ENCODE measurements at places on chromosomes 12 and 14.

DNA sequence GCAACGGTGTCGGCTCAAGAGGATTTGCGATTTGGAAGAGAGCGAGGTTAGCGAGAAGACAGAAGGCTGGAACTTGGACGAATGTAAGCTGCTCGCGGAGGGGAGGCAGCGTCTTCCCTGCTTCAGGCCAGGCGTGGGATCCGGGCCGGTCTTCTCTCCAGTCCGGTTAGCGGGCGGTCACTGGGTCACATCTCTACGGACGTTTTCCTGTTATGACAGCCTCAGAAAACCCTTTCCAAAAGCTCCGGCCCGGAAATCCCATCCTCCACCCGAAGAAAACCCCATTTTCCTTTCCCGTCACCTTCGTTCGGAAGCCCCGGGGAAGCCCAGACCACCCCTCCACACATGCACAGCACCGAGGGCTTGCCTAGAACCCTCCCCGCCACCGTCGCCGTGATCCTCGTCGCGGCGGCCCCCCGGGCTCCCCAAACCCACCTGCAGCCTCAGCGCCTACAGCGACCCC, 268 bp downstream of the NDUFB1 start:
- peaks cover 10% of the 10 kb centered on the region for H3K36me3 ChIP-seq
- no peak for DNase-seq
- peak overlapping the region; percentile 81 for H3K27ac ChIP-seq
- peaks cover 26% of the 10 kb centered on the region for H3K4me1 ChIP-seq
- peak overlapping the region; percentile 94 for H3K4me3 ChIP-seq

DNA sequence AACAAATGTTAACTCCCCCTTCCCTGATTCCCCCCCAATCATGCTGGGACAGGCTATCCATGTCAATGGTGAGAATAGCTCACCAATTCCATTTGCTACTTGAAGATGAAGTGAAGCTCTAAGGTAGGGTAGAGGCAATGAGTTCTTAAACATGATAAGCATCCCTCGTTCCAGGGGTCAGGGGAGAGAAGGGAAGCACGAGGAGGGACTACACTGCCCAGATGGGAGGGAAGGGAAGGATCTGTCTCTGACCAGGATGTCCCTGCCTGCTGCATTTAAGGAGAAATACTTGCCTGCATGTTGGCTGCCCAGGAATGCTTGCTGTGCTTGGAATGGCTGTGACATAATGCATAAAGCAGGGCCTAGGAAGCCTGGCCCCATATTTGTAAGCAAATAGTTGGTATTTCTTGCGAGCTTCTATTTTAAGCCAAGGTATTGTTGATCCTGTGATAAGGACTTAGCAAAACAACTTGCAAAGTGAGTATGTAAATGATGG, 155.1 kb downstream of the CEP83 start:
- H3K4me1 ChIP-seq = no peaks in the 10 kb centered on the region
- H3K4me3 ChIP-seq = no peak overlapping the region

DNA sequence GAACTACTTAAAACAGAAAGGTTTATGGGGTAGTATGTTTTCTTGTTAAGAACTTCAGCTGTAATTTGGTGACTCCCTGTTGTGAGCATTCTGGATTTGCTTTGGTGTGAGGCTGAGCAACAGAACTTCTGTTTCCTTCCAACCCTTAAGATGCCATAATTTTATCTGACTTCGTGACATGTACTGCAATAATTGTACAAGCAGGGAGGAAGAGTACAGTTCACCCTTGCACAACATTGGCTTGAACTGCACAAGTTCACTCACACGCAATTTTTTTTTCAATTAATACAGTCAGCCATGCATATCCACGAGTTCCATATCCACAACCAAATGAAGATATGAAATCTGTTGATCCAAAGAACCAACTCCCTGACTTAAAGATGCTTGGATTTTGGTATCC, 42.9 kb upstream of the ANKS1B start:
- H3K4me3 ChIP-seq = no peak overlapping the region
- H3K27me3 ChIP-seq = no peaks in the 10 kb centered on the region
- no peak overlapping the region for H3K27ac ChIP-seq
- no peaks in the 10 kb centered on the region for H3K36me3 ChIP-seq

DNA sequence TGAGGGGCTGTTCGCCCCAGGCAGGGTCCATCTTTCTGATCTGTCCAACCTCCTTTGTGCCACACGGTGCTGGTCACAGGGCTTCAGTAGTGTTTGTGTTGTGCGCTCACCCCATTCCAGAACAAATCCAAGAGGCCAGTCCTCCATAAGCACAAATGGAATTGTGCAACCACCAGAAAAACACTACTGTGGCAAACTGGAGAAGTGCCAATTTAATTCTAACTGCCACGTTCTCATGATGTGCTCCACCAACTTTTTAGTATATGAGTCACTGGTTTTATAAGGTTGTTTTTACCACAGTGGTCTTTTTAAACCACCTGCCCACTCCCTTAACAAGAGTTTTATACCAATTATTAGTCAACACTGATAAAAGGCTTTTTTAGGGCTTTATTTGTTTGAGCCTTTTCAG, 380.2 kb downstream of the NAV3 start:
- no peak overlapping the region for H3K4me3 ChIP-seq
- H3K27me3 ChIP-seq = no peaks in the 10 kb centered on the region
- DNase-seq = no peak

GRCh38 chr12:7503686-7504415, at the start of gene CD163:
CD163 (minus strand) TSS chr12:7503777; CDS start chr12:7503690, 87 bp downstream.
- H3K27me3 ChIP-seq = no peaks in the 10 kb centered on the region
- no peak within 1 kb of the TSS for H3K27ac ChIP-seq
- H3K36me3 ChIP-seq = no peaks in the 10 kb centered on the region

GRCh38 chr12:131509701-131510100, 201.2 kb upstream of the SFSWAP start:
- H3K27ac ChIP-seq = no peak overlapping the region
- H3K4me3 ChIP-seq = no peak overlapping the region
- no peaks in the 10 kb centered on the region for H3K36me3 ChIP-seq
- H3K4me1 ChIP-seq = peaks cover 10% of the 10 kb centered on the region
- H3K27me3 ChIP-seq = no peaks in the 10 kb centered on the region
- no peak for DNase-seq

DNA sequence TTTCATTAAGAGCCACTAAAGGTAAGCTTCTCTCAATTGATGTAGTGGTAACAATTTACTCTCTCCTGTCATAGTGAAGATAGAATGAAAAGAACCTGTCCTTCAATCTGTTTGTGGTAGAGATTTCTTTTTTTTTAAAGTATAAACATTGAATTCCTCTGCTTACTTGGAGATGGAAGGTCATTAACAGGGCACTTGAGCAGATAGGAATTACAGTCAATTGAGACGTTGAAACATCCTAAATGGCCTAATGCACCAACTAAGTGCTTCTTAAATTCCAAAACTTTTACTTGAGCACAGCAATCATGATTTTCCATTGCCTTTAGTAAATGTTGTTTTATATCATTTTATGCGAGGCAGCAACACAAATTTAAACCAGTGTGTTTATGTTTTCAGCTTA, 241.4 kb downstream of the FOXG1 start:
- no peak overlapping the region for H3K27ac ChIP-seq
- no peak overlapping the region for H3K4me3 ChIP-seq
- no peak for DNase-seq
- H3K36me3 ChIP-seq = no peaks in the 10 kb centered on the region

- H3K27me3 ChIP-seq = no peaks in the 10 kb centered on the region
- no peaks in the 10 kb centered on the region for H3K4me1 ChIP-seq
- no peaks in the 10 kb centered on the region for H3K36me3 ChIP-seq
- DNase-seq = no peak
Observed at GRCh38 chr12:104873374-104873773, 84.7 kb downstream of the SLC41A2 start.

DNA sequence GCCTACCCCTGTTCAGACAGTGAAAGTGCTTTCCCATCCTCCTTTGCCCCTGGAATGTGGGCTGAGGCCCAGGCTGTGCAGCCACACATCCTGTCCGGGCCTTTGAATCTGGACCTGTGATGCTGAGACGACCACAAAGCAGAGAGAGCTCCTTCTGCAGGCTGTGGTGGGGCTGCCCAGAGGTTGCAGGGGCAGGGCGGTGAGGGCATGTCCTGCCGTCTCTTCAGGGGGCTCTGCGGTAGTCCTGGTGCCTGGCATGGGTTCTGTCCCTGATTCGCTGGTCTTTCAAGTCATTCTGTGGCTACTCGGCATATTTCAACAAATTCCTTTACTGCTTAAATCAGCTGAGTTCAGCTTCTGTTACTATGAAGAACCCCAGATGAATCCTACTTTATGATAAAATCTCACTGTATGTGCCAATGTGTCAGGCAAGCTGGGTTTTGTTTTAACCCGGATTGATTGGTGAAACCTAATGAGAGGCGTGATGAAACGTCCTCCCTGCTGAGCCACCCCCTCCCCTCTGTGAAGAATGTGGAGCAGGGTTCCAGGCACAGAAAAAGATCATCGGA, 63.4 kb upstream of the DICER1 start:
- H3K4me3 ChIP-seq = no peak overlapping the region
- H3K27ac ChIP-seq = no peak overlapping the region
- no peaks in the 10 kb centered on the region for H3K4me1 ChIP-seq
- peaks cover 8% of the 10 kb centered on the region for H3K27me3 ChIP-seq
- DNase-seq = no peak

- H3K36me3 ChIP-seq = no peaks in the 10 kb centered on the region
- H3K27ac ChIP-seq = no peak overlapping the region
- H3K4me3 ChIP-seq = no peak overlapping the region
- H3K27me3 ChIP-seq = no peaks in the 10 kb centered on the region
Observed at GRCh38 chr12:89349814-89350213, 2.5 kb downstream of the DUSP6 start.

DNA sequence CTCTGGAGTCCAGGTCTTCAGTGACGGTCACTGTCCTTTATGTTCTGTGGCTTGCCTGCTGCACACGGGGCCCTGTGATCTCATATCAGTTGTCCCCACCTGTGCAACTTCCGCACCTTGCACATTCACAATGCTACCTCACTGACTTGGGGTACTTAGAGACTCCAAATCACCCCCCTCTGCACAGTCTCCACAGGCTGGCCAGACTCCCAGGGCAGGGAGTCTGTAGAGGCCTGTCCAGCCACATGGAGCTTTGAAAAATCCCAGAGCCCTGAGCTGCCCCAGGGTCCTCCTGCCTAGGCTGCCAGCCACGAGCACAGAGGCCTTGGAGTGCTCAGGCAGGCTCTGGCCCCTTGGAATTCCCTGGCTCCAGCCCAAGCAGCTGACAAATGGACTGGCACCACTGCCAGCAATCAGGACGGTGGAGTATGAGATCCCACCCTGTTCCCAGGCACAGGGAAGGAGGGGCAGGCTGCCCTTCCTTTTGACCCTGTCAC, 26.4 kb downstream of the CMKLR1 start:
- no peak overlapping the region for H3K27ac ChIP-seq
- H3K27me3 ChIP-seq = peaks cover 10% of the 10 kb centered on the region
- no peaks in the 10 kb centered on the region for H3K36me3 ChIP-seq

- peaks cover 2% of the 10 kb centered on the region for H3K36me3 ChIP-seq
- no peak for DNase-seq
- no peaks in the 10 kb centered on the region for H3K27me3 ChIP-seq
- H3K27ac ChIP-seq = peak overlapping the region; percentile 0
Observed at GRCh38 chr12:104466709-104467345, 10.1 kb downstream of the CHST11 start.

GRCh38 chr12:105935106-105935505, 203.6 kb downstream of the NUAK1 start:
- no peak overlapping the region for H3K27ac ChIP-seq
- no peaks in the 10 kb centered on the region for H3K4me1 ChIP-seq
- H3K4me3 ChIP-seq = no peak overlapping the region
- H3K36me3 ChIP-seq = no peaks in the 10 kb centered on the region
- H3K27me3 ChIP-seq = no peaks in the 10 kb centered on the region

DNA sequence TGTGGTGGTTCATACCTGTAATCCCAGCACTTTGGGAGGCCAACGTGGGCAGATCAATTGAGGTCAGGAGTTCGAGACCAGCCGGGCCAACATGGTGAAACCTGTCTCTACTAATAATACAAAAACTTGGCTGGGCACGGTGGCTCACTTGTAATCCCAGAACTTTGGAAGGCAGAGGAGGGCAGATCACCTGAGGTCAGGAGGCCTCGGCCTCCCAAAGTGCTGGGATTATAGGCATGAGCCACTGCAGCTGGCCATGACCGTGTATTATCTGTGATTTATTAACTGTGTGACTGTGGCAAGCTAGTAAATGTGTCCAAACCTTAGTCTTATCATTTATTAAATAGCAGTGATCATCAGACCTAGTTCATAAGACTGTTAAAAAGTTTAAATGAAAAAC, 7.1 kb upstream of the ITPK1 start:
- H3K4me1 ChIP-seq = no peaks in the 10 kb centered on the region
- no peak overlapping the region for H3K4me3 ChIP-seq
- H3K27ac ChIP-seq = no peak overlapping the region

- H3K4me3 ChIP-seq = no peak overlapping the region
- no peaks in the 10 kb centered on the region for H3K4me1 ChIP-seq
- no peaks in the 10 kb centered on the region for H3K36me3 ChIP-seq
Observed at GRCh38 chr12:80892597-80893445, 44.9 kb downstream of the LIN7A start.

DNA sequence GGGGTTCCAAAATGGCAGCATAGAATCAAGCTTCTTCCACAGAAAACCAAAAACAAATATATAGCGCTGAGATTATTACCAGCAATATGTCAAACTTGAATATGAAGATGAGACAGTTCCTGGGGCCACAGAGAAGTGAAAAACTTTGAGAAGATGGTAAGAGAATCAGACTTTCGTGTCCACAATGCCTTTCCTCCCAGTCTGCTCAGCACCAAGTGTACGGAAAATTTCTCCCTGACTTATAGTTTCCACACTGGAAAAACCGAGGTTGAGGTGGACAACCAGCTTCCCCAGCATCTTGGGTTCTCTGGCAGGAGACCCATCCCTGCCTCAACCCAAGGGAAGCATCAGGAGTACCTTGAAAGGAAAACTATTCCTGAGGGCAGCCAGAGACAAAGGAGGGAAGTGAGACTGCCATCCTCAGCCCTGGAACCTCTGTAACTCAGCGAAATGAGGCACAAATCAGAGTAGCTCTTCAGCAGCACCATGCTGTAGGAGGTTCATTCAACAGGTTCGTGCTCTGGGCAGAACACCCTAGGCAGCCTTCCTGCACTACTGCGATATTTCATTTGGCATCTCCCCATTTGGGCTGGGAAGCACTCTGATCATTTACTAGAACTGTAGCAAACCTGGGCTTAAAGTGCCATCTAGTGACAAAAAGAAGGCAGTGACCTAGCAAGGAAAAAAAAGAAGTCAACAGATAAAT, 52.4 kb upstream of the CAPRIN2 start:
- peaks cover 2% of the 10 kb centered on the region for H3K27me3 ChIP-seq
- H3K4me3 ChIP-seq = no peak overlapping the region
- no peaks in the 10 kb centered on the region for H3K36me3 ChIP-seq
- no peaks in the 10 kb centered on the region for H3K4me1 ChIP-seq
- no peak for DNase-seq
- H3K27ac ChIP-seq = no peak overlapping the region

DNA sequence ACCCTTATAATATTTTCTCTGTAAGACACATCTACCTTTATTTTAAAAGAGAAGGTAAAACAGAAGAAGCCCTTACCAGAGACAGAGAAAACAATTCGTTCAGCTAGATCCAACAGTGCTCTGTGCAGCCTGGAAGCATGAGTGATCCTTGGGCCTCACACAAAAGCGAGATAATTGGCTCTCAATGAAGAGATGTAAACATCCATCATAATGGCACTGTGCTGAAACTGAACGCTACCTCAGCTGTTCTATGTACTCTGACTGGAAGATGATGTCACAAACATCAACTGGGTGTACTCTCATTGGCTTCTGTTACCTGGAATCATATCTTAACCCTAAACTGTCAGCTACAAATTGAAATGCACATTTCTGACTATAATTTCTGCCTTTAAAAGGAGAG, at the start of gene MGAT4C:
TSS of gene MGAT4C (minus strand) at position 229 of the 400 bp plus-strand sequence.
- H3K36me3 ChIP-seq = no peaks in the 10 kb centered on the region
- DNase-seq = no peak
- no peaks in the 10 kb centered on the region for H3K4me1 ChIP-seq
- H3K4me3 ChIP-seq = no peak within 1 kb of the TSS

All from T-cell (primary cell).